ENCODE measurements at places on chromosomes 5 and 9. TPM values are rescaled to one million over a fixed set of nuclear protein-coding genes. Genes with fewer than 3 reads are reported as not detected.

The OMD gene
- total RNA-seq: not detected

The OGN gene
- not detected for total RNA-seq

The PCDHB9 gene
- not detected for total RNA-seq

The MARCOL gene
- total RNA-seq: not detected

The PGGT1B gene
- total RNA-seq: 4.6 TPM

The SOX30 gene
- total RNA-seq: 0.23 TPM
